Posterior vena cava (tissue), 2 donors: ENCODE measurements at places on chromosomes 13 and 19.
A peak's percentile ranks its signal among the peaks of the same experiment; 100 is the strongest.

- DNase-seq, result no peak
Observed at GRCh38 chr19:39969266-39969665, 1.7 kb upstream of the PSMC4 start.

DNA sequence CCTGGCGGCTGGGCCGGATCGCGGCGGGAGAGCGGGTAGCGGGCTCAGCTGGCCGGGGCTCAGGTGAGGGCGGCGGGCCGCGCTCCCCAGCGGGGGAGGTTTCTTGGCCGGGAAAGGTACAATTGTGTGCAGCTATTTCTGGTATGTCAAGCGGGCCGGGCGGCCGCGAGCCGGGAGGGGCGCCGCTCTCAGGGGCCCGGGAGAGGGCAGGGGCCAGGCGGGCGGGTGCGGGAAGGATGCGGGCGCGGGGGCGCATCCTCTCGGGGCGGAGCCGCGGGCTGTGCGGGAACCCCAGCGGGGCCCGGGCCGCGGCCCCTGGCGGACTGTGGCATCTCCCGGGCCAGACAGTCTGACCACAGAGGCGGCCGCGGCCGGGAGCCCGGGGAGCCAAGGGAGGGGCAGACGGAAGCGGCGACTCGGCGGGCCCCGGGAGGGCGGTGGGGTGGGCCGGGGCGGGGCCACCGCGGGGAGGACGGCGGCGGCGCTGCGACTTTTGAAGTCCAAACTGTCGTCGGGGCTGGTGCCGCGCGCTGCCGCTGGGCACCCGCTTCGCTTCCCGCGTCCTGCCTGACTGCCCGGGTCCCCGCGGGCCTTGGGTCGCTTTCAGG, at the start of gene LMO7:
TSS of gene LMO7 (plus strand) at position 503 of the 608 bp plus-strand sequence. CDS start 328 bp downstream, outside the sequence.
- DNase-seq, result peak; percentile 87

DNA sequence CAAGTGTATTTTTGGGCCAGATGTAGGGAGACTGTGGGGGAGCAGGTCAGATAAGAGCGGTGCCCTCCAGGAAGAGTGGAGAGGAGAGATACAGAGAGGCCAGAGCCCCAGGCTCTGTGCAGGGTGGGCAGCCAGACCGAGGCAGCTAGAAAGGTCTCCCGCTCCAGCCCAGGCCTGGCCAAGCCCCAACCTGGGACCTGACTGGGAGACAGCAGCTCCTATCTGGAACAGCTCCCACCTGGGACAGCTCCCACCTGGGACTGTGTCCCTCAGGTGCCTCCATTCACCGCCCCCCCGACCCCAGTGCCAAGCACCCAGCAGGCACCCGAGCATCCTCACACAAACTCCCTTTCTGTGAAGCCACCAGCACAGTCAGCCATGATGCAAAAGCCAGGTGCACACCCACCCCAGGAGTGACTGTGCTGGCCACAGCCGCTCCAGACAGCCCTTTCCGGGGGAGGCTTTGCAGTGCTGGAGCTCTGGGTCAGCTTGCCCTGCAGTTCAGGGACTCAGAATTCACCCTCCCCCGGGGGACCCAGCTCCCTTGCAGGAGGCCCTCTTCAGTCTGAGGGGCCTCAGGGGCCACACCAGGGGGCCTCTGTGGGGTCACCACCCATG, 2.1 kb upstream of the GRTP1 start:
- DNase-seq, result no peak

GRCh38 chr19:16289594-16289993, 35.0 kb upstream of the KLF2 start:
- DNase-seq, result no peak

GRCh38 chr19:43763473-43763939, 8.7 kb upstream of the SMG9 start:
- DNase-seq, result peak; percentile 90

DNA sequence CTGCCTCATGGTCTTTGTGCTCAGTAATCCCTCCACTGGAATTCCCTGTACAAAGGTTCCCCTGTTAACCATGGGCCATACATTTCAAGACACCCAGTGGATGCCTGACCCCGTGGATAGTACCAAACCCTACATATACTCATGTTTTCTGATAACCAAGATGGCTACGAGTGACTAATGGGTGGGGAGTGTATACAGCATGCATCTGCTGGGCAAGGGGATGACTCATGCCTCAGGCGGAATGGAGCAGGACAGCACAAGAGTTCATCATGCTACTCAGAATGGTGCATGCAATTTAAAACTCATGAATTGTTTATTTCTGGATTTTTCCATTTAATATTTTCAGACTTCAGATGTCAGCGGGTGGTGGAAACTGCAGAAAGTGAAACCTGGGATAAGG, 13.3 kb upstream of the FGF9 start:
- no peak for DNase-seq

GRCh38 chr19:39328046-39328705, 7.5 kb upstream of the LRFN1 start:
- peak; percentile 96 for DNase-seq

DNA sequence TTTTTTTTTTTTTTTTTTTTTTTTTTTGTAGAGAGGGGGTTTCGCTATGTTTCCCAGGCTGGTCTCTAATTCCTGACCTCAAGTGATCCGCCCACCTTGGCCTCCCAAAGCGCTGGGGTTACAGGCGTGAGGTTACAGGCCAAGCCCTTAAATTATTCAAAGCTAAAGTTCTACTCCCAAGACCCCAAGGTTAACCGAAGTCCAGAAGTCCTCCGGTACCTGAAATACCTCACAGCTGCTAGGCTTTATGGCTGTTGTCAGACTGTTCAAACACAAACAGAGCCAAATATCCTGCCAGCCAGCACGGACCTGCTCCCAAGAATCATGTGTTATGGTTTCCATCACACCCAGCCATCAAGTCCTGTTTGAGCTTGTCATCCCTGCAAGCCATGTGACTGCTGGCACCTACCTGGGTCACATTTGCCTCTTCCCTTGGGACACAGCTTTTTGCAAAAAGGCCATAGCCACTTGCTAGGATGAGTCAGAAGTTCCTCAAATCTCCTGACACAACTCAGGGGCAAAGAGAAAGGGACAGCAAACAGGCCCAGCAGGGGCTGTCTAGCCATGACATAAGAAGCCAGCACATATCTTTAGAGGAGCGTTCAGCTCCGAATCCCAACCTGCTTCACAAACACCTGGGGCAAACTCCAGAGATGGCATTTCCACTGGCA, 129.9 kb downstream of the FOXO1 start:
- no peak for DNase-seq

DNA sequence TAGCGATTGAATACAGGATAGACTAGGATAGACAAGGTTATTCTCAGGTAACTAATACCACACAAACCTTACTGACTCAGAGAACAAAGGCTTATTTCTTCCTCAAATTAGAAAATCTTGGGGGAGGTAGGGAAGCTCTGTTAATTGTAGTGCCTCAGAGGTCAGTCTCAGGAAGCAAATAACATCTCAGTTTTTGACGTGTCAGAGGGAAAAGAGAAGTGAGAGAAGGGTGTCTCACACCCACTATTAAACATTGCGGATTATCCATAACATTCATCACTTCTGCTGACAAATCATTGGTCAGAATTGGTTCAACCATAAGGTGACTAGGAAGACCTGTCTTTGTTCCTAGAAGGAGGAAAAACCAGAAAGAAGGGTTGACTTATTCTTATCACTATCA, 579.4 kb upstream of the MIR17HG start:
- DNase-seq, result no peak

DNA sequence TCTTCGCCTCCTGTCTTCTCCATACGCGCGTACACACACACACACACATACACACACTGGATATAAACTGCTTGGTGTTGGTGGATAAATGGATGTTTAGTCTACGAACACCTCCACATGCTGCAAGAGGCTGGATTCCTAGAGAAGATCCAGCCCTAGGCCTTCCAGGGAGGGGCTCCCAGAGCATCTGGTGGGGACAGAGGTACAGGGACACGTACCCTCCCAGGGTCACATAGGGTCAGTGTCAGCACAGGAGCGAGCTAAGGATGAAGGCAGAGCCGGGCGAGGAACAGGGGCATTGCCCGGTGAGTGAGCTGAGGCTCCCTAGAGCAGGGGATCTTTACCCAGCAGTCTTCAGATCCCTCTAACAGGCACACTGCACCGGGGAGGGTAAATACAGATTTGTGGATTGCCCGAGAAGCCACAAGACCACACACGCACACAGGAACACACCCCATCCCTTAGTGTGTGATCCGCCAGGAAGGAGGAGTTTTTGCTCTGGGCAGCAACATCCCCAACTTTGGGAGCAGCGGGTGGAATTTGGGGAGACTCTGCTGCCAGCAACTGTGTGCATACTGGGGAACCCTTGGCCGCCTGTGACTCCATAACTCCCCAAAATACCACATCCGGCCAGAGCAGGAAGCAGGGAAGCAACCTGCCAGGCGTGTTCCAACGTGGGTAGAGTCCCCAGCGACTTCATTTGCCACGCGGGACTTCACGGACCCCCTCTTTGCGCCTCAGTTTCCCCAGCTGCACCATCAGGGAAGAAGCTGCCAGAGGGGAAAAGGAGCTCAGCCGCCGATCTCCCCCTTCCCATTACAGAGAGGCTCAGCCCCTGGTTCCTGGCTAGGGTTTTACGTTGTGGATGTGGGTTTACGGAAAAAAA, 5.8 kb upstream of the TLE2 start:
- no peak for DNase-seq

DNA sequence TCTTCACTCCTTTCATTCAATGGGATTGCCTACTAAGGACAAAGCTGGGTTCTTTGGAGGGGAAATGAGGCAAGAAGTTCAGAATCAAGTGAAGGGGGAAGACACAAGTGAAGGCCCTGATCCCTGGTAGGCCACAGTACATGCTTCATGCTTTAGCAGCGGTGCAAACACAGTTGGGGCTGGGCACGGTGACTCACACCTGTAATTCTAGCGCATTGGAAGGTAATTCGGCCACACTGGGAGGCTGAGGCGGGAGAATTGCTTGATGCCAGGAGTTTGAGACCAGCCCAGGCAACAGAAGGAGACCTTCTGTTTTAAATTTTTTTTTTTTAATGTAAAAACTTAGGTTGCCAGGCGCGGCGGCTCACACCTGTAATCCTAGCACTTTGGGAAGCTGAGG, 23.4 kb upstream of the GATAD2A start:
- DNase-seq, result no peak

- DNase-seq, result no peak
Observed at GRCh38 chr19:19409631-19410030, 4.2 kb downstream of the GATAD2A start.

GRCh38 chr19:41697198-41697855, 9.3 kb upstream of the CEACAM7 start:
- DNase-seq, result peak; percentile 59

DNA sequence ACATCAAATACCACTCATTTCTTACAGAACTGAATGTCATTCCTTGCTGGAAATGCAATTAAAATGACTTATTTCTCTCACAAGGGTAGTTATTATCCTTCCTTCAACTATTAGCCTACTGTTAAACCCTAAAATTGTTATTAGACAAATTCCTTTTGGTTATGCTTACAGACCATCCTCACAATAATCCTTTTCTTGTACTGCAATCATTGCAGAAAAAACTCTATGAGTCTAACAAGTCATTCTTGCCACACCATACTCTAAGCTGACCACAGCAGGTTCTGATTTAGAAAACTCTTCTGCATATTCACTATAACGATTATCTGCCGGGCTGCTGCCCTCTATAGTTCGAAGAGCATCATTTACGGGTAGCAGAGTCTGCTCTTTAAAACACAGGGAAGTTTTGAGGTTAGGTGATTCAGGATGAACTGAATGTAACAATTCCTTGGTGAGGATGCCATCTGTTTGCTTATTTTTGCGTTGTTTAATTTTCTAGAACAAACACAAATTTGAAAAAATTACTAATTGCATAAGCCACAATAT, 38.2 kb downstream of the MTMR6 start:
- DNase-seq, result no peak

DNA sequence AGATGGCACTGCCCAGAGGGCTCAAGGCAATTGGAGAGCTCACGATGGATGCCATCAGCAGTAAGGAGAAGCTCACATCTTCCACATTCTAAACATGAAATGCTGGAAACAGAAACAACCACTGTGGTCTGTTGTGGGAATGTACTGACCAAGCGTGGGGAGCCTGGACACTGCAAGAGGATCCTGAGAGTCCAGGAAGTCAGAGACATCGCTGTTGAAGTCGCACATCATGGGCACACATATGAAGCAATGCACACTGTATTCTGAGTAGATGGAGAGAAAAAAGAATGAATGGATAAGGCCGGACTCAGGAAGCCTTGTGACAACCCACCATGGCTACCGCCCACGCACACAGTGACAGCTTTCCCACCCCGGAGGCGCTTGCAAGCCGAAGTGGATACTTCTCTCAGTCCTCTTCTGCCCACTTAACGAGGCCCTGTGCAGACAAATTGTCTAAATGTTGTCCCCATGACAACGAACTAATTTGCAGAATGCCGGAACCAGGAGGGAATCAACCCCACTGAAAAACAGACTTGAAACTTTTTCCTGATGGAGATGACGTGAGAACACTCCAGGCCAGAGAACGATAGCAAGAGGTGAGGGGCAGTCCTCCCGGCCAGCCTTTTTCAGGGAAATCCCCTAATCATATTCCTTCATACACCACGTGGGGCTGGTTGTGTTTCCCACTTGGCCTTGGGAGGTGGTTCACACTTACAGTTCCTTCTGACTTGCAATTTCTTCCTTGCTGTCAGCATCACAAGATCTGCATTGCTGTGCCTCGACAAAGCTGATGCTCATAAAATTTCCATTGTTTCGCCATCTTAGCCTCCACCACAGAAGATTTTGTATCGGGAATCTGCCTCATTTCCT, 109.6 kb upstream of the SERP2 start:
- no peak for DNase-seq

DNA sequence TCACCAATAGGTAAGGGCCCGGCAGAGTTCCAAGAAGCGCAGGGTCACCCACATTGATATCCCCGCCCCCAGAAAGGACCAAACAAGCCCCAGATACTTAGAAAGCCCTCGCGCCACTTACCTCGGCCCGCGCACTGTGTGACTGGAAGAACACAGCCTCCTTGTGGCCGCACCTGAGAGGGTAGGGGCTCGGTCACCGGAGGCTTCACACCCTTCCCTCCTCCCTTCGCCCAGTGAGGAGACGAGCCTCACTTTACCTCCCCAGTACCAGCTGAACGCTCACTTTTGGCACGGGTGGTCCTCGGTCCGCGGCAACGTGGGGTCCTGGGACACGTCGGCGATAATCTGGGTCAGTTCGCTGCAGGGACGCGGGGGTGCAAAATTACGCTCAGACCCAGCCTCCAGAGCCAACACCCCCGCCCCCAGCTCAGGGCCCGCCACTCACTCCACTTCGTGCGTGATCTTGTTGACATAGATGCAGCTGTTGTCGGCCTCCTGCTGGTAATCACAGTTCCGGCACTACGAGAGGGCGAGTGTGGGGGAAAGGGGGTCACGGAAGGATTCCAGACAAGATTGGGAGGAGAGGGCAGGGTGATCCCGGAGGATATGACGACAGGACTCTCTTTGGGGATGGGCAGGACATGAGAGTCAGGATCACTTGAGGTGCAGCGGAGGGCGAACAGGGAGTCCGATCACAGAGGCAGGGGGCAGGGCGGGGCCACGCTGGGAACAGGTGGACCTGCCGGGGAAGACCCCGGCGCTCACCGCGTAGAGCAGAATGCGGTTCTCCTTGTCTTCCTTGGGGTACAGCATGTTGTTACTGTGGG, 568 bp downstream of the POLR2I start:
- no peak for DNase-seq

DNA sequence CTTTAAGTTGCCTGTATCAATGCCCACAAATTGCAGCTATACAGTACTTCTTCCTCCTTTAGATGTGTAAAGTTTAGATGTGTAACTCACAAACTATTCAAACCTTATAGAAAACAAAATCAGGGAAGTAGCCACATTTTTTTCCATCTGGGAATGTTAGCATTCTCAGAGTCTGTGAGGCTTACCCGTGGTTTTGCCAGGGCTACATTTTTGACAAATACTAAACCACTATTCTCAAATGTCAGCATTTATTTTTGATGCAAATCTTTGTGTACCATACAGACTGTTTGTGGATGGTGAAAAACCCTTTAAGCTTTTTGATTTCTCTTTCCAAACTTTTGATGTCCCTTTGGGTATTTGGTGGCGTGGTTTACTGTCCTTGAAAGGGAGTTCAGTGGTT, 216.4 kb downstream of the POSTN start:
- DNase-seq, result no peak
